Foreskin melanocyte (primary cell): ENCODE measurements at places on chromosomes 3 and 15.

GRCh38 chr3:151584566-151584965 is 123.7 kb upstream of the IGSF10 start:
- DNase-seq, result no peak

GRCh38 chr3:196620161-196620604 is 19.3 kb upstream of the NRROS start:
- no peak for DNase-seq

DNA sequence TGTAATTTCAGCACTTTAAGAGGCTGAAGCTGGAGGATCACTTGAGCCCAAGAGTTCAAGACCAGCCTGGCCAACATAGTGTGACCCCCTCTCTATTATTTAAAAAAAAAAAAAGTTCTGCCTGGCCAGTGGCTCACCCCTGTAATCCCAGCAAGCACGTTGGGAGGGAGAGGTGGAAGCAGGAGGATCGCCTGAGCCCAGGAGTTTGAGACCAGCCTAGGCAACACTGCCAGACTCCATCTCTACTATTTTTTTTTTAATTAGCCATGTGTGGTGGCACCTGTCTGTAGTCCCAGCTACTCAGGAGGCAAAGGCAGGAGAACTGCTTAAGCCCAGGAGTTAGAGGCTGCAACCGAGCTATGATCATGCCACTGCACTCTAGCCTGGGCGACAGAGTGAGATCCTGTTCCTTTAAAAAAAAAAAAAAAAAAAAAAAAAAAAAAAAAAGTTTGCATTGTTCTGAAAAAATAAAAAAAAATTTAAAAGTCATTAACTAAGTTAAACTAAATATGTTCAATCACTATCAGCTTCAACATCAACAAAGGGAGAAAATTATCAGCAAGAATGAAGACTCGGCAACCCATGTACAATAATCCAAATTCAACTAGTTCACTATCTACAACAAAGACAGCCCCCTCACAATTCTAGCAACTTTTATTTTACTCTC is 1.9 kb downstream of the RAF1 start:
- DNase-seq, result no peak

DNA sequence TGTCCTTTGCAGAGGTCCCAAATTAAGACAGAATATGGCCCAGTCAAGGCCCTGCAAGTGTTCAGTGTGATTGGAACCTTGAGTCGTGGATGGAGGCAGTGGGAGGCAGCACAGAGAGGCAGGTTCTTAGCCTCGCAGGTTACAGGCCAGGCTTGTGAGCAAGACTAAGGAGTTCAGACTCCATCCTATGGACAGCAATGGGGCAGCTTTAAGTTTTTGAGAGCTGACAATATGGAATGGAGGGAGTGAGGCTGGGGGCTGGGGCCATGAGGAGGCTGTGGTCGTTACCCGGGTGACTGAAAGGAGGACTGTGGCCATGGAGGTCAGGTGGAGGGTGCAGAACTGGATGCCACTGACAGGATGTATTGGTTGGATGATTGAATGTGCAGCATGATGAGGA is 74.1 kb upstream of the PRR23C start:
- no peak for DNase-seq

GRCh38 chr15:78676424-78677110 is 35.6 kb upstream of the CHRNB4 start:
- no peak for DNase-seq

DNA sequence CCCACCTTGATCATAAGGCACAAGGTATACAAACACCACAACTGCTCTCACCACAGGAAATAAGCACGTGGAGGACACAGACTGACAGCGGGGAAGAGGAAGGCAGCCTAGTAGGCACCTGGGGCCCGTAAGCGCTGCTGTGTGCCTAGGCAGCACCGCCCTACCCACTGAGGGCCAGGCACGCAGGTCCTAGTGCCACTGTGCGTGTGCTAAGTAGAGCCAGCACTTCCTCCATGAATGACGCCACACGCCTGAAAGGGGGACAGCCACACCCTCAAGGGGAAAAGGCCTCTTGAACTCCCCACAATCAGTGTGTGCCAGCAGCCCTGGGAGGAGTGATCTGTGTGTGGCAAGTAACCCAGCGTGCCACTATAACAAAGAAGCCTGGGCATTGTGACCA is 73.0 kb downstream of the ATP1B3 start:
- no peak for DNase-seq

GRCh38 chr3:22960105-22960984 is 242.8 kb upstream of the UBE2E2 start:
- DNase-seq, result peak; percentile 18

DNA sequence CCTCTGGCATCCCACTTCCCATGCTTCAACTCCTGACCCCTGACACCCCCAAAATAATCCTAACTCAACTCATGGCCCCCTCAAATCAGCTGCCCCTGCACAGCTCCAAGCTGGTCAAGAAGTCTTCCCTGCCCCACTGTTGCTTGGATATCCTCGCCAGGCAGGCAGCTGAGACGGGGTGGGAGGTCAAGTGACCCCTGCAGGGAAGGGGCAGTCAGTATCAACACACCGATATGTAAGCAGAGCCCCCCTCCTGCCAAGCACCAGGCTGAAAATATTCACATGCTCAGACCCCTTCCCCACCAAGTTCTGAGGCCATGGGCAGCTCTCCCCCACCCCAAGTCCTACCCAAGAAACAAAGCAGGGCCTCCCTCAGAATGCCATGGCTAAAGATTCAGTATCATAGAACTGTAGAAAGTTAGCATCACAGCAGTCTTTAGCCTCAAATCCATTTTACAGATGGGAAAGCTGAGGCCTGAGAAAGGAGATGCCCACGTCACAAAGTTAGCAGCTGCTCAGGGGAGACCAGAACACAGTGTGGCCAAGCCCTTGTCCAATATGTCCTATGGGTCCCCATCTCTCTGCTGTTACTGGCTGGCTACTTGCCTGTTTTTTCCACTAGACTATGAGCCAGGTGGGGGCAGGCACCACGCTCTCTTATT is 67.8 kb downstream of the SLC12A8 start:
- no peak for DNase-seq

DNA sequence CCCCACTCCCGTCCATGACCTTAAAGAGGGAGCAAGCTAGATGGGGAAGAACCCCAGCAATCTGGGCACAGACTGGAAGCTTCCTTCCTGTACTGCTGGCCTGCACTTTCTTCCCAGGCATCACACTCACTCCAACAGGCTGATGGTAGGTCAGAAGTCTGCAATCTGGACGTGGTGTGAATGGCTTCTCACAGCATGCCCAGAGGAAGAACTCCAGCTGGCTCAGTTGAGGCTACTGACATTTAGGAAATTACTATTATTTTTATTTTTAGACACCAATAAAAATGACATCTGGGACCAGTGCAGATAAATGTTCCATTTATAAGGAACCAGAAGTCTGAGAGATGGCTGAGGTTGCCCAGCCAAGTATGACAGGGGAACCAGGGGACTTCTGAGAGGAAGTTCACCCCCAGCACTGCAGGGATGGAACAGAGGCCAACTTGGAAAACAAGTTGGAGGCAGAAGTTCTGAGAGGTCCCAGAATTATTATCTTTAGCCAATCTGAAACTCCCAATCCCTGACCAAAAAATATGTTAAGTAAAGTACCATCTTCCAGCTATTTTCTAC is 163.8 kb upstream of the CTNNB1 start:
- DNase-seq, result no peak

GRCh38 chr15:66472176-66472999 is 25.2 kb downstream of the SNAPC5 start:
- DNase-seq, result no peak

DNA sequence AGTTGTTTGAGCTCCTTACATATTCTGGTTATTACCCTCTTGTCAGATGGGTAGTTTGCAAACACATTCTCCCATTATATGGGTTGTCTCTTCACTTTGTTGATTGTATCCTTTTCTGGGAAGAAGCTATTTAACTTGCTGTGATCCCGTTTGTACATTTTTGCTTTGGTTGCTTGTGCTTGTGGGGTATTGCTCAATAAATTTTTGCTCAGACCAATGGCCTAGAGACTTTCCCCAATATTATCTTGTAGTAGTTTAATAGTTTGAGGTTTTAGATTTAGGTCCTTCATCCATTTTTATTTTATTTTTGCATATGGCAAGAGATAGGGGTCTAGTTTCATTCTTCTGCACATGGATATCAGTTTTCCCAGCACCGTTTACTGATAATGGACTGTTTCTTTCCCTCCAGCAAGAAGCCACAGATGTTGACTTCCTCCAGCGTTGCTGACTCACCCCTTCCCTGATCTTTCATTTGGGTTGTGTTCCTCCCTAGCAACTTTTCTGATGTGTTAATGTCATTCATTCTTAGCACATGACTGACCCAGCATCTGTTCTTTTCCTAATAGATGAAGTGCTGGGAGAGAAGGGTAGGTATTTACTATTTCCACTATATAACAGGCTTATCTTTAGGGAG is 166.7 kb upstream of the SGO1 start:
- peak; percentile 63 for DNase-seq

- DNase-seq, result no peak
These were observed 6.4 kb upstream of the ADAM10 start for GRCh38 chr15:58755956-58756355.

GRCh38 chr3:136105044-136105443 is 91.1 kb downstream of the MSL2 start:
- DNase-seq, result no peak

DNA sequence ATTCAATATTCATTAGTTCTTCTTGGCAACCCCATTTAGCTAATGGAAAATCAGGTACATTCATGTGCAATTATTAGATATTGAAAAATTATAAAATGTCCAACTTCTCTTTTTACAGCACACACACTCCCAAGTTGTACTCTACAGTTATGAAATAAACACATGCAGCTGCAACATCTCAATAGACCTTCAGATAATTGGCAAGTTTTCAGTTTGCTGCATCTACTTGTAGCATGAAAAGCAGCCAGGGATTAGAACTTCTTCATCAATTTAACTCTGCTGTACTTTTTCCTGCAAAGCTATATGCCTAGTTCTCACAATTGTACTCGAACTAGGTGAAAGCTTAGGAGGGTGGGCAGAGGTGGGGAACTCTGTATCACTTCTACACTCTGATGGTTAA is 46.6 kb upstream of the FHIT start:
- no peak for DNase-seq

DNA sequence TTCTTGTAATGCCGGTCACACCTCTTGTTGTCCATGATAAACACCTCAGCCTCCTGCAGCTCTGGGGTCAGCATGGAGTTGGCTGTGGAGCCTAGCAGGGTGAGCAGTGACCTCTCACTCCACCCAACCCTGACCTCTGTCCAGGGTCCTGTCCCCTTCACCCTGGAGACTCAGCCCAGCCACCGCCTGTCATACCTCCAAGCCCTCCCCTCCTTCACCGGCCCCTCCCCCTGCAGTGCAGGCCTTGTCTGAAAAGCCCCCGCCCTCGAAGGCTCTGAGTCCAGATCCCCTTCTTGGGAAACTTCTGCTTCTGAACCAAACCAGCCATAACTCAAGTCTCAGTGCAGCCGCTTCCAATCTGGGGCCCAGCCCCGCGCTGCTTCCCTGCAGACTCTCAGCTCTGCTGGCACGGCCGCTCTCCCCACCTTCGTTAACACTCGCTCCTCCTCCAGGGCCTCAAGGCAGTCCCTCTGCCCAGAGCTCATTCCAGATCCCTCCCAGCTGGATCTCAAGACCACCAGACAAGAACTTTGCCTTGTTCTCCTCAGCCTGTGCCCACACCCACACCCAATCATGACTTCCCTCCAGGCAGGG is 25.4 kb upstream of the PRSS50 start:
- no peak for DNase-seq

- DNase-seq, result no peak
These were observed 143.5 kb upstream of the TGFBR2 start for GRCh38 chr3:30462721-30463470.

DNA sequence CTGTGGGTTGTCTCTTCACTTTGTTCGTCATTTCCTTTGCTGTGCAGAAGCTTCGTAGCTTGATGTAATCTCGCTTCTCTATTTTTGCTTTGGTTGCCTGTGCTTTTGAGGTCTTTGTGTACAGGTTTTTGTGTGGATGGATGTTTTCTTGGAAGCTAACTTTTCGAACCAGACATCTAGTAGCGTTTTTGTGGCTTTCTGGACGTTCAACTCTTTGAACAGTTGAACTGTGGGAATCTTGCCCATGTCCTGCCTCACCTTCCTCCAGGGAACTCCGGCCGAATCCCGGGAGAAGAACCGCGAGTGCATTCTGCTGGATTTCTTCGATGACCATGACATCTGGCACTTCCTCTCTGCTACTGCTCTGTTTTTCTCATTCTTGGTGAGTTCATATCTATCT is 70.6 kb downstream of the USF3 start:
- no peak for DNase-seq

- DNase-seq, result no peak
These were observed 102.6 kb downstream of the DPH6 start for GRCh38 chr15:35443376-35443775.

DNA sequence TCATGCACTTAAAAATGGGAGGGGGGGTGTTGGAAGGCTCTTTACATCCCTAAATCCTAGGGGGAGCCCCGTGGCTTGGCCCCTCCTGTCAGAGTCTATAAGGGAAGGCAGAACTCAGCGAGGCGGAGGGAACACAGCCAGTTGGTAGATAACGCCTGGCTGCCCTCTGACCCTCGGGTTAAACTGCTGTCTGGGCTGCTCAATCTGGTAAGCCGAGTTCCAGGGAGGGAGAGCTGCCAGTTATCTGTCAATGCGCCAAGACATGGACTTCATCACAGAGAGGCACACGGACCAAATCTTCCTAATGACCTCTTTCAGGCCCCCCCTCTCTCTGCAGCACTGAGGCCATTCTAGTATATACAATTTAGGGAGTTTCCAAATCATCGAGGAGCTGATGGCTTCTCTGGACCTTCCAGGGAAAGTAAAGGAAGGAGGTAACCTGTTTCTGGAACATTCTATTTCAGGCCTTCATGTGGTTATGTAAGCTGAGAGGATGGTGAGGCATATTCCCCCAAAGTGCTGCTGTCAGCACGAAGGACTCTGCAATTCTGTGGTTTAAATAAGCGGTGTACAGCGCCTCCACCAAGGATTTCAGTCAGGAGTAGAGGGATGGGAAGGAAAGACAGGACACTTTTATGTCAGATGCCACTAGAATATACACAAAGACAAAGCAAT is 349.0 kb downstream of the MCTP2 start:
- DNase-seq, result no peak

DNA sequence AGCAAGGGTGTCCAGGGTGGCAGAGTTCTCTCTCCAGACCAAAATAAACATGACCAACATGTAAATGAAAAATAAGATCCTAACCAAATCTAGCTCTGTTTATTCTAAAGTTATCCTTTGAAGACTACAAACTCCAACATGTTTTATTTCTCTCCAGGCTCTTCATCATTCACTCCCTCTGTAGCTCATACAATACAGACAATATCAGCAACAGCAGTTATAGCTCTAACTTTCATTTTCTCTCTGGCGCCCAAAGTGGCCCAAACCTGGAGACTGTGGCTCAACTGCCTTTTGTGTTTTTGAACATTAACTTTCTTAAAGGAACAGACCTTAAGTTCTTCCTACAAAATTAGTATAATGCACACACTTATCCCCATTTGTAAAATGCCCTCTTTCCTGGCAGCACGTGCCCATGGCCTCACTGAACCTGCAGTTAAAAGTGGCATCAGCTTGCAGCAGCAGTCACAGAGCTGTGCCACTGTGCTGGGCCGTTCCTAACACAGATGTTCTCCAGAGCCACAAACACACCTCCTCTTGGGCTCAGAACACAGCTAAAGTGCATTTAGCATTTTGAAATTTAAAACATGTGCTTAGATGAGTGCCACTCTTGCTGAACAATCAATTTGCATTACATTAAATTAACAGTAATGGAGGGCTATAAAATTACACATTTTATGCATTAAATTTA is 91.9 kb downstream of the RORA start:
- DNase-seq, result no peak
